ENCODE measurements at places on chromosomes 1 and 21.

DNA sequence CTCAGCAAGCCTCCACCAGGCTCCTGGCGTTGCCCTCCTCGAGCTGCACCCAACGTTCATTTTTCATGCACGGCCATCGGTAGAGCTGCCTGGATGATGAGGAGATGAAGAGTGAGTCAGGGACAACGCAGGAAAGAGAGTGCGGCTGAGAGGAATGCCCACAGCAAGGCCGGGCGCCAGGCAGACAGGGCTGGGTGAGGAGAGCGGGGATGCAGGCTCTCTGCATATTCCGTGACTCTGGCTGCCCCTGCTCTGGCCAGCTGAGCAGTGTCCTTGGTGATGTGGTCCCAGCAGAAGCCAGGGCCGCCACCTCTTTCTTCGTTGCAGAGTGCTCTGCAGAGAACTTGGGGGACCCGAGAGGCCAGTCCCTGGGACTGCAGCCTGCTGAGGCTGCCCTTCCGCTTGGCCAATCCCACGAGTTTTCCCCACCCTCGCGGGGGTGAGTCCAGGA is 10.8 kb downstream of the UMODL1 start:
- no peak for DNase-seq

- no peak for DNase-seq
These were observed 4.4 kb upstream of the SERTAD4 start for GRCh38 chr1:210228158-210228557.

DNA sequence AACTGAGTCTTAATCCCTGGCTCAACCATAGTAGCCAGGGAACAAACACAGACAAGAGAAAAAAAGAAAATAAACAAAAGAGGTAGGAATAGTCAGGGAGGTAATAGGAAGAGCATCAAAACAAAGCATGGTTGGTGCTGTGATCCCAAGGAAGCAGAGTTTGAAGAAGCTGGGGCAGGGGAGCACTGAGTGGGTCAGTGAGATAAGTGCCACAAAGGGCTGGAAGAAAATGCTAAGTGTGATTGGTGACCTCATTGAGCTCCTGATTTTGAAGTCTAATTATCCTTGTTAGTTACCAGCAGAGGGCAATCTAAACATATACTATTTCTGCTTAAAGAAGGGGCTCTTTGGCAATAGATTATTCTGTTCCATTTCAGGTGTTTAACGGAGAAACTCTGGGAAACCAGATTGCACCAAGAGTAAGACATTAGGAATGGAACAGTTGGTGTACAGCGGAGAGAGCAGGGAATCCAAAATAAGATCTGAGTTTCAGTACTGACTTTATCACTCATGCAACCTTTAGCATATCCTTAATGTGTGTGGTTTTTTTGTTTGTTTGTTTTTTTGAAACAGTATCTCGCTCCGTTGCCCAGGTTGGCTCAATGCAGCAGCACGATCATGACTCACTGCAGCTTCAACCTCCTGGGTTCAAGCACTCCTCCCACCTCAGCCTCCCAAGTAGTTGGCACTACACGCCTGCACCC is 30.7 kb upstream of the KIAA1614 start:
- no peak for DNase-seq

DNA sequence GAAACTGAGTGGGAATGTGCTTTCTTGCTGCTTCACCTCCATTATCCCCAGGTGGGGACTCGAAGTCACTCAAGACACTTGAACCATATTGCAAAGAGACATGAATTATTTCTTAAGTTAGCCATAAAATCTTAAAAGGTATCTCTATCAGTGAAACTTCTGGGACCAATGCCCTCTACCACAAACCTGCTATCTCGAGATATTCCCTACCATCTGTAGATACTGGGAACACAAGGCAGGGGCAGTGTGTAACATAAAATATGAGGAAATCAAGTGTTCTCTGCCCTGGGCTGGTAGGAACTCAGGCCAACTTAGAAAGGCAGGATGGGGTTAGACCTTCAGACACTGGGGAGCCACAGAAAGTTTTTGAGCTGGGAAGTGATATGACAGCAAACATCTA is 1.3 kb upstream of the CD58 start:
- no peak for DNase-seq

DNA sequence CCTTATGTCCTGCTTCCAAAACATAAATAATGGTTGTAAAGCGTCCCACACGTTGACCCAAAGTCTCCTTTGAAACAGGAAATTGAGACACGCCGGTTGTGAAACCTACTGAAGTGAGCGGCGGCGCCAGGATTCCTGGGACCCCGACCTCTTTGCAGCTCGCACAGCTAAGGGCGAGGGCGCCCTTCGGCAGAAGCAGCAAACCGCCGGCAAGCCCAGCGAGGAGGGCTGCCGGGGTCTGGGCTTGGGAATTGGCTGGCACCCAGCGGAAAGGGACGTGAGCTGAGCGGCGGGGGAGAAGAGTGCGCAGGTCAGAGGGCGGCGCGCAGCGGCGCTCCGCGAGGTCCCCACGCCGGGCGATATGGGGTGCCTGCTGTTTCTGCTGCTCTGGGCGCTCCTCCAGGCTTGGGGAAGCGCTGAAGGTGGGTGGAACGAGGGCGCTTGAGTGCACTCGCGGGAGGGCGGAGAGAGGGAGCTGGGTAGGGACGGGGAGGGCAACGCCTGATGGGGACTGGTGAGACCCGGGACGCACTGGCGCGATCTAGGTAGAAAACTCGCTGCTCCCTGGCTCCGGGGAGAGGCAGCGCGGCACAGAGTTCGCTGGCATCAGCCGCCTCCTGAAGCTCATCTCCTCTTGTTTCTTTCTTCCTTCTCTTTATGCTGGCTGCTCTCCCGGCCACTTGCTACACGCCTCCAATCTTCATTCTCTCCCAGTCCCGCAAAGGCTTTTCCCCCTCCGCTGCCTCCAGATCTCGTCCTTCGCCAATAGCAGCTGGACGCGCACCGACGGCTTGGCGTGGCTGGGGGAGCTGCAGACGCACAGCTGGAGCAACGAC is at the start of gene CD1D:
TSS of gene CD1D (plus strand) at position 155 of the 836 bp plus-strand sequence. CDS start at position 362, 207 bp downstream.
- DNase-seq, result no peak

DNA sequence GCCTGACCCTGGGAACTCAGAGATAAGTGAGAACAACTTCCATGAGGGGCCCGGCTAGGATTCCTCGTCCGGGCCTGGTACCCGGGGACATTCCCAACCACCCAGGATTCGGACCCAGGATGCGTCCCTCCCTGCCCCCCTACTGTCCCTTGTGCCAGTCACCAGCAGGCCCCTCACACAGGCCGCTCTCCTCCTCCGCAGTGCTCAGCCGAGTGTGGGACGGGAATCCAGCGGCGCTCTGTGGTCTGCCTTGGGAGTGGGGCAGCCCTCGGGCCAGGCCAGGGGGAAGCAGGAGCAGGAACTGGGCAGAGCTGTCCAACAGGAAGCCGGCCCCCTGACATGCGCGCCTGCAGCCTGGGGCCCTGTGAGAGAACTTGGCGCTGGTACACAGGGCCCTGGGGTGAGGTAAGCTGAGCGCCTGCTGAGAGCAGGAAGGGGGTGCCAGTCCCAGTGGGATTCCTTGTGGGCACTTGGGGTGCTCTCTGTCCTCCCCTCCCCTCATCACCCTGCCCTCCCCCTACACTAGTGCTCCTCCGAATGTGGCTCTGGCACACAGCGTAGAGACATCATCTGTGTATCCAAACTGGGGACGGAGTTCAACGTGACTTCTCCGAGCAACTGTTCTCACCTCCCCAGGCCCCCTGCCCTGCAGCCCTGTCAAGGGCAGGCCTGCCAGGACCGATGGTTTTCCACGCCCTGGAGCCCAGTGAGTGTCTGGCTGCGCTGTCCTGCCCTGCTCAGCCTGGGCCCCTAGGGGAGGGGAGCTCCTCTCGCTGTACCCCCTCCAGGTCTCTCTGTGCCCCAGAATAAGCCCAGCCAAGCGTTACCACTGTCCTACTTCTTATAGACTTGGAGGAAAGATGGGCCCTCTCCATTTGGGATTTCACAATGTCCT is 9.8 kb downstream of the ADAMTSL4 start:
- no peak for DNase-seq

GRCh38 chr1:7454052-7454815 is 316.9 kb upstream of the VAMP3 start:
- no peak for DNase-seq

- no peak for DNase-seq
These were observed 9.7 kb upstream of the IGFN1 start for GRCh38 chr1:201180901-201181300.

DNA sequence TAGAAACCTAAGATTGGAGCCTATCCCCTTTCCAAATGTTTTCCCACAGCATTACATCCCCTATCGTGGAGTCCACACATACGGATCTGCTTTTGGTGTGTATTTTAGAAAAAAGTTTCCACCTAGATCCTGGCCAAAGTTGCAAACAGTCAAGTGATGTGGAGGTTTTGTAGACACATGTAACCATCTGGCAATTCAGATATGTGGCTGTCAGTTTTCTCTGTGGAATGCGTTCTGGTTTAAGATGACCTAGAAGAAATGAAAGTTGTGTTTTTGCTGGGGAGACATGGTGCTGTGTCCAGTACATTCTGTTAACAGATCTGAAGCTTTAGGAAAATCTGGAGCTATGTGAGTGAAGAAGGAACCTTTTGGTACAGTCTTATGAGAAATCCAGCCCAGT is 14.8 kb downstream of the RNF220 start:
- DNase-seq, result no peak

- DNase-seq, result no peak
These were observed 24.6 kb upstream of the COL9A2 start for GRCh38 chr1:40341491-40342380.

- no peak for DNase-seq
These were observed 389.7 kb downstream of the PTPRU start for GRCh38 chr1:29626066-29626465.

GRCh38 chr1:209491031-209491430 is 92.5 kb upstream of the CAMK1G start:
- DNase-seq, result no peak

- peak; percentile 88 for DNase-seq
These were observed 64.8 kb downstream of the ALPL start for GRCh38 chr1:21573971-21574465.
